ENCODE measurements at places on chromosomes 2 and 18. TPM values are rescaled to one million over a fixed set of nuclear protein-coding genes. Genes with fewer than 3 reads are reported as not detected.

GRCh38 chr18:9401176-9401575 lies 66.6 kb downstream of the TWSG1 start:
- no peak overlapping the region for H3K4me3 ChIP-seq
- H3K27me3 ChIP-seq = no peaks in the 10 kb centered on the region
- no peak overlapping the region for H3K27ac ChIP-seq
- H3K36me3 ChIP-seq = no peaks in the 10 kb centered on the region
- no peaks in the 10 kb centered on the region for H3K4me1 ChIP-seq
- DNase-seq = no peak

- no peaks in the 10 kb centered on the region for H3K36me3 ChIP-seq
- no peak overlapping the region for H3K4me3 ChIP-seq
- no peak overlapping the region for H3K27ac ChIP-seq
Observed at GRCh38 chr2:188410504-188411235, 119.0 kb downstream of the GULP1 start.

DNA sequence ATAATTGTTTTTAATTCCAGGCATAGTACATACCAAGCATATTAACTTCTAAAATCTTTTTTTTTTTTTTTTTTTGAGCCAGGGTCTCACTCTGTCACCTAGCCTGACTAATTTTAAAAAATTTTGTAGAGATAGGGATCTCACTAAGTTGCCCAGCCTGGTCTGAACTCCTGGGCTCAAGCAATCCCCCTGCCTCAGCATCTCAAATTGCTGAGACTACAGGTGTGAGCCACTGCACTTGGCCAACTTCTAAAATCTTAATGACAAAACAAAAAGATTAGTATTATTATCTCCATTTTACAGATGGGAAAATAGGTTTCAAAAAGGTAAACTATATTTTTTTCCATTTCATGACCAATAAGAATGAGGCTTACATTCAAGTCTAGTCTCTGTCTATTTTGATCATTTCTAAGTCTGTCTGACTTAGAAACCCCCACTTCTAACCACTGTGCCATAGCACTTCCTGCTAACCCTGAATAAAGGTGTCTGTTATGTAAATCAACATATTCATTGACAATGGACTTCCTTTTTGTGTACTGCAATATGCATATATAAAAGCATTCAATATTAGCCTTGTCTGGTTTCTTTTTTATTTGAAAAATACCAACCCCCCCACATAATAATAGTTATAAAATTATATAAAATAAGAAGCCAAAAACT lies 28.7 kb upstream of the ZEB2 start:
- H3K36me3 ChIP-seq = no peaks in the 10 kb centered on the region
- no peak overlapping the region for H3K4me3 ChIP-seq
- no peak for DNase-seq
- H3K27ac ChIP-seq = no peak overlapping the region
- no peaks in the 10 kb centered on the region for H3K4me1 ChIP-seq
- H3K27me3 ChIP-seq = no peaks in the 10 kb centered on the region

GRCh38 chr2:223822818-223823217 lies 14.6 kb downstream of the AP1S3 start:
- H3K27me3 ChIP-seq = no peaks in the 10 kb centered on the region
- DNase-seq = no peak
- H3K4me3 ChIP-seq = no peak overlapping the region
- no peak overlapping the region for H3K27ac ChIP-seq
- no peaks in the 10 kb centered on the region for H3K4me1 ChIP-seq
- H3K36me3 ChIP-seq = no peaks in the 10 kb centered on the region

Gene NEB
- 0.88 TPM for total RNA-seq

- no peaks in the 10 kb centered on the region for H3K27me3 ChIP-seq
- no peaks in the 10 kb centered on the region for H3K36me3 ChIP-seq
- DNase-seq = no peak
- H3K27ac ChIP-seq = no peak overlapping the region
- H3K4me3 ChIP-seq = no peak overlapping the region
Observed at GRCh38 chr2:156541706-156542105, 105.5 kb downstream of the GPD2 start.

DNA sequence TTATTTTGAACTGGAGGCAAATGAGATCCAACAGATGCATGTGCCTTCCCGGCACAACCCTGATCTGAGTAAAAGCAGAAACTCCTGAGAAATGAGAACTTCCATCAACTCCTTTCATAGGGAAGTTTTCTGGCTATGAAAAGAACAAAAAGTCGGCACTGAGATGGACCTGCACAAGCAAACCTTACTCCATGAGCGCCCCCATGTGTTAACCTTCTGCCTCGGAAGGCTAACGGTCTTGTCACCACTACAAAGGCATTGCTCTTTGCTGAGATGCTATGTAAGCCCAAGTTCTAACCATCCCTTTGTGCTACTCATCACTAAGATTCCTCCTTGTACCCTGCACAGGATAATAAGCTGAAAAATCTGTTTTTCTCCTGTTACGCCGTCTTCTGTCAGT lies 57.3 kb upstream of the SULT1C3 start:
- no peak for DNase-seq
- H3K27ac ChIP-seq = no peak overlapping the region
- no peak overlapping the region for H3K4me3 ChIP-seq
- no peaks in the 10 kb centered on the region for H3K27me3 ChIP-seq
- no peaks in the 10 kb centered on the region for H3K4me1 ChIP-seq
- H3K36me3 ChIP-seq = no peaks in the 10 kb centered on the region

DNA sequence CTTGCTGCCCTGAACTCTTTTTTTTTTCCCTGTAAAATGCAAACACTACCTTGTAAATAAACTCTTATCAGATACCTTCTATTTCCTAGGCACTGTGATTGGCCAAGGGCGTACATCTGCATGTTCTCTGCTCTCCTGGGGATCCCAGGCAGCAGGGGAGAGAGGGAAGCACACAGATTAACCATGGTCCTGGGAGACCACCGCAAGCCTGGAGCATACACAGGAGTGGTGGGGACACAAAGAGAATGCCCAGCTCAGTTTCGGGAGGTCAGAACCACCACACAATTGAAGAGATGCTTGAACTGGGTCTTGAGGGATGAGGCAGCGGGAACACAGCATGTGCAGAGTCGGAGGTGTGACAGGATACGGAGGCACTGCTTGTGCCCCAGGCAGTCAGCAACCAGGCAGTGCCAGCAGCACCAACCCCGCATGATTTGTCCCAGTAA lies 2.1 kb downstream of the GREB1 start:
- no peaks in the 10 kb centered on the region for H3K36me3 ChIP-seq
- H3K4me1 ChIP-seq = peaks cover 4% of the 10 kb centered on the region
- H3K4me3 ChIP-seq = no peak overlapping the region

DNA sequence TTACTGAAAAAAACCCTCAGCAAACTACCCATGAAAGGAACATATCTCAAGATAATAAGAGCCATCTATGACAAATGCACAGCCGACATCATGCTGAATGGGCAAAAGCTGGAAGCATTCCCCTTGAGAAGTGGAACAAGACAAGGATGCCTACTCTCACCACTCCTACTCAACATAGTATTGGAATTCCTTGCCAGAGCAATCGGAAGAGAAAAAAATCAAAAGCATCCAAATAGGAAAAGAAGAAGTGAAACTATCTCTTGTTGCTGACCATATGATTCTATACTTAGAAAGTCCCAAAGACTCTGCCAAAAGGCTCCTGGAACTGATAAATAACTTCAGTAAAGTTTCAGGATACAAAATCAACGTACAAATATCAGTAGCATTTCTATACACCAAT lies 40.6 kb upstream of the MSTN start:
- H3K27me3 ChIP-seq = no peaks in the 10 kb centered on the region
- no peak for DNase-seq
- no peak overlapping the region for H3K27ac ChIP-seq
- no peaks in the 10 kb centered on the region for H3K4me1 ChIP-seq

GRCh38 chr18:55489034-55489986 lies 98.7 kb downstream of the TCF4 start:
- peak; percentile 20 for DNase-seq
- H3K4me3 ChIP-seq = no peak overlapping the region
- H3K4me1 ChIP-seq = no peaks in the 10 kb centered on the region
- H3K27me3 ChIP-seq = no peaks in the 10 kb centered on the region

Gene KYNU
- 6.4 TPM for total RNA-seq

- H3K36me3 ChIP-seq = no peaks in the 10 kb centered on the region
- no peak overlapping the region for H3K27ac ChIP-seq
- no peaks in the 10 kb centered on the region for H3K27me3 ChIP-seq
- no peaks in the 10 kb centered on the region for H3K4me1 ChIP-seq
Observed at GRCh38 chr2:170586571-170587095, 128.5 kb upstream of the SP5 start.

DNA sequence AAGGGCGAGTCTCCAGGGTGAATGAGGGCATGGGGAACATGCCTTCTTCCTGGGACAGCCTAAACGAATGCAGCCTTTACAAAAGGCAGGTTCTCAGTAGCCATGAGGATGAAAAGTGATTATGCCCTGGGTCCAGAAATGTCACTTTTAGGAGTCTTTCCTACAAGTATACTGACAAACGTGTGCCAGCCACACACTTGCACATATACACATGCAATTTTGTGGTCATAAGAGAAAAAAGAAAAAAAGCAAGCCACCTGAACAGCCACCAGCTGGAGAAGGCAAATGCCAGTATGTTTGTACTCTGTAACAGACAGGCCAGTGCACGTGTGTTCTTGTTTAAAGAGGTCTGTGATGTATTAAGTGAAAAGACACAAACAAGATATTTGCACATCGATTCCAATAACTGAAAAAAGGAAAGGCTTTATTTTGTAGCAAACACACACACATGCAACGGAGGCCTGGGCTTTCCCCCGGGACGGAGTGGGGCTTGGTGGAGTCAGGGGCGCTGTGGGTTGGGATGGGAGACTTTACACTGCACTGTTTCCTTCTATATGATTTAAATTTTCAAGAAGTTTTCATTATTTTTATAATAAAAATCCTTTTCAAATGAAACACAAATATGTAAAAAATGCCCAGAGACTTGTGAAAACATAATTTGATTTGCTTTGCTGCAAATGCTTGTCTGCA lies 108.4 kb downstream of the FAM210A start:
- H3K4me3 ChIP-seq = no peak overlapping the region
- H3K27me3 ChIP-seq = no peaks in the 10 kb centered on the region
- H3K27ac ChIP-seq = no peak overlapping the region

DNA sequence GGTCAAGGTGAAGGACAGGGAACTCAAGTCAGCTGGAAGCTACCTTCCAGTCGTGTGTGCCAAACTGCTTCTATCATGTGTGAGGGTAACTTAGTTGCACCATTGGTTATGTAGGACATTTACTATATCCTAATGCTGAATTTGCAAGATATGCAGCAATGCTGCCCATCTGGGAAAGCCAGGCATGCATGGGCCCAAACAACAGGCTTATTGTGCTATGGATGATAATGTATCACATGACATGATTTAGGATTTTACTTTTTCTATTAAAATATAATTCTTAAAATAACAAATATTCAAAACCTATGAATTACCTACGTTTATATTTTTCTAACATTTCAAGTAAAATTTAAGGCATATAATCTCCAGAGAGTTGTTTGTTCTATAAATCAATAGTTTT lies 35.9 kb downstream of the B4GALT6 start:
- DNase-seq = no peak
- H3K4me1 ChIP-seq = no peaks in the 10 kb centered on the region
- no peaks in the 10 kb centered on the region for H3K36me3 ChIP-seq
- H3K27ac ChIP-seq = no peak overlapping the region

Gene ACOXL
- 2.0 TPM for total RNA-seq

GRCh38 chr2:127086990-127087790 lies 19.8 kb downstream of the BIN1 start:
- peak overlapping the region; percentile 52 for H3K27ac ChIP-seq
- peak; percentile 95 for DNase-seq
- H3K36me3 ChIP-seq = no peaks in the 10 kb centered on the region
- H3K27me3 ChIP-seq = no peaks in the 10 kb centered on the region
- H3K4me1 ChIP-seq = peaks cover 37% of the 10 kb centered on the region

GRCh38 chr2:215435870-215436704 lies at the start of gene FN1:
FN1 (minus strand) TSS chr2:215436068; CDS start chr2:215435802, 266 bp downstream.
- H3K4me3 ChIP-seq = peak within 1 kb of the TSS; percentile 60
- peaks cover 7% of the 10 kb centered on the region for H3K4me1 ChIP-seq

Gene ABHD1
- total RNA-seq = 0.69 TPM

Gene NOSTRIN
- 50.2 TPM for total RNA-seq

DNA sequence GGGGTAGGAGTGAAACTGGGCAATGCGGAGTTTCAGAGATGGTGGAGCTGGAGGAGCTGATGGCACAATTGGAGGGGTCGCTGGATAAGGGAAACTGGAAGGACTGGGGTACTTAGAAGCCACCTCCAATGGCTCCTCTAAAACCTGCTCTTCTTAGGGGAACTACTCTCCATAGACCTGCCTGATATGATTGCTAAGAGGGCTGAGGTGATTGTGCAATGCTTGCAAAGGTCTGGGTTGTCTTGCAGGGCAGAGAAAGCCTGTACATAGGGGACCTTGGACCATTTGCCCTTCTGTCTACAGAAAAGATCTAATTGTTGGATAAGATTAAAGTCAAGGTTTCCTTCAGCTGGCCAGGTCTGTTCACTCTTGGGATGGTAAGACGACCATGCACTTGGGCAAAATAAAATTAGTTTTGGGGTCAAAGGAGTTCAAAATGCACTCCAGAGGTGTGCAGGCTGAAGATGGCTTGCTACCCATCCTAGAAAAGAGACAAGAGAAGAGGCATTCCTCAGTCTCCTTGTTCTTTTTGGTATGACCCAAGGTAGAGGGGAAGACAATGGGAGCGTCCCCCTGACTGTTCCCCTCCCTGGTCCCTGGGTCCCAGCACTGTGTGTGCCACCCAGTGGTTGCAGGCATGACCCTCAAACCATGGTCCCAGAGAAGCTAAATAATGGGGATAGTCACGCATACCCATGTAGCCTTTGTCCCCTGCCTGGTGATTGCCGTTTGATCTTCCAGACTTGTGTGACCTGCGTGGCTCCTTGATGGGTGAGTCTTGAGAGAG lies 41.1 kb downstream of the STK17B start:
- no peak for DNase-seq
- H3K27me3 ChIP-seq = no peaks in the 10 kb centered on the region
- H3K36me3 ChIP-seq = no peaks in the 10 kb centered on the region

- H3K4me3 ChIP-seq = no peak overlapping the region
- no peaks in the 10 kb centered on the region for H3K36me3 ChIP-seq
- no peak overlapping the region for H3K27ac ChIP-seq
- no peaks in the 10 kb centered on the region for H3K4me1 ChIP-seq
Observed at GRCh38 chr18:39661856-39662366, 2096.3 kb upstream of the CELF4 start.

DNA sequence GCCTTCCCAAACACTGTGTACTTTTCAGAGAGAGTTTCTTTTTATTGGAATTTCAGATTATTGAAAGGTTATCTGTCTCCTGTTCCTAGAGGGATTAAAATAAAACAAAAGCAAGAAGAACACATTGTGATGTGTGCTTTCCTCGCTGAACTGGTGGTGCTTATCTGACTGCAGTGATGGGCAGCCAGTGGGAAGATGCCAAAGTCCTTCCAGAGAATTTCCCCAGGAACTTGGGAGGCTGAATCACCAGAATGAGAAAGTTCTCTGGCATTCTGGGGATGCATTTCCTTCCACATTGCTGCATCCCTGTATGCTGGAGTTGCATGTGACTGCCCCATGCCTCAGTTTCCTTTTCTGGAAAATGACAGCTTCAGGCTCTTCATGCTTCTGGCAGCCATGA lies 53.9 kb upstream of the SEC11C start:
- H3K4me1 ChIP-seq = no peaks in the 10 kb centered on the region
- no peaks in the 10 kb centered on the region for H3K27me3 ChIP-seq
- no peak overlapping the region for H3K4me3 ChIP-seq
- no peak overlapping the region for H3K27ac ChIP-seq
- H3K36me3 ChIP-seq = no peaks in the 10 kb centered on the region
